Astrocyte of the spinal cord (primary cell): ENCODE measurements at places on chromosomes 3 and 15.

GRCh38 chr3:188051801-188052168 is 102.2 kb upstream of the LPP start:
- DNase-seq = no peak

- DNase-seq = no peak
Observed at GRCh38 chr3:9379327-9379726, 16.5 kb downstream of the THUMPD3 start.

DNA sequence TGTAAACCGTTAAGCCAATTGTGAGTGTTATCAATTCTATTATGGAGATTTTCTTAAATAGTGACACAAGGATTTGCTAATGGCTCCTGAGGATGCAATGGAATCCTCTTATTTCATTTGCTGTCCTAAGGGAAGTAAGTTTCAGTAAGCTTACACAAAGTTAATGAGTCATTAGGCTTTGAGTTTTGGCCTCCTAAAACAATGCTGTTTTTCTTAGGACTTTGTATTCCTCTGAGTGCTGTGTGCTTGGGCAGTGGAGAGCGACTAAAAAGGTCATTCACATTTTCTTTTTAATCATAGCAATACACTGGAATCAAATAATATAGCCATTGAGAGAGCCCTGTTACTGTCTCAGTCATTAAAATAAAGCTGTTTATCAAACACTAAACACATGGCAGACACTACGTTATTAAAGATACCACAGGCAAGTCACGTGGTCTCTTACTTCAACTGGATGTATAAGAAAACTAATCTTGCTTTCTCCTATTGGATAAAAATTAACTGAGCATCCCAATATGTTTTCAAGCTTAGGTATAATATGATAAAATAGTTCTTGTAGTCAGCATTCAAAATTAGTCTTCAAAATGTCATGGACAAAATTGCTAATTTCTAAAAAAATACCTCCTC is 290.8 kb downstream of the NLGN1 start:
- peak; percentile 29 for DNase-seq

DNA sequence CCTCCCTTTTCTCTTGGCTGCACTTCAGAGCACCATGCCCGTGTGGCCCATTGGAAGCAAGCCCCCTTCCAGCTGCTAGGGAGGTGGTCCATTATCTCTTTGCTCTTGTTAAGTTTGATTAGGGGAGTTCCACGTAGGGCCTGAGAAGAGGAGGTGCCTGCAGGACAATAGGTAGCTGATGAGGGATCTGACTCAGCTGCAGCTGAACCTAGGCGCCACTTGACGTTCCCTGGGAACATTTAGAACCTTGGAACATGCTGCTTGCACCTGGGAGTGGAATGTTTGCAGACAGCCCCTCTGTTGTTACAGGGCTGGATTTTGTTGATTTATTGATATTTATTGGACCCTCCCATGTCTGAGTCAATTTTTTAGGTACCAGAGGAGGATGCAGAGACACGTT is 4.7 kb downstream of the SMAD3 start:
- DNase-seq = no peak

DNA sequence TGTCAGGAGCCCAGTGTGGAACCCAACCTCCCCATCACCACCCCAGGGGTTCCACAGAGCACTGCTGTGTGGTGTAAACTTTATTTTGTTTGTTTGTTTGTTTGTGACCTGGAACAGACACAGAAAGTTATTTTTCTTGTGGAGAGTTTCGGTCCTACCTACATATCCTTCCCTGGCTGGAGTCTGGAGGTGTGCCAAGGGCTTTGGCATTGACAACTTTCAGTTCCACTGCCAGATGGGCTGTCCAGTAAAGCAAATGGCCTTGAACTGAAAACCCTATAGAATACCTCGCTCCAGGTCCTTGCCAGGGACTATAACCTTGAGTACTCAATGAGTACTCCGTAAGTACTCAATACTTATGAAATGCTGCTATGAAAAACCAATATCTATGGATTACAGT is 103.5 kb downstream of the MITF start:
- no peak for DNase-seq

DNA sequence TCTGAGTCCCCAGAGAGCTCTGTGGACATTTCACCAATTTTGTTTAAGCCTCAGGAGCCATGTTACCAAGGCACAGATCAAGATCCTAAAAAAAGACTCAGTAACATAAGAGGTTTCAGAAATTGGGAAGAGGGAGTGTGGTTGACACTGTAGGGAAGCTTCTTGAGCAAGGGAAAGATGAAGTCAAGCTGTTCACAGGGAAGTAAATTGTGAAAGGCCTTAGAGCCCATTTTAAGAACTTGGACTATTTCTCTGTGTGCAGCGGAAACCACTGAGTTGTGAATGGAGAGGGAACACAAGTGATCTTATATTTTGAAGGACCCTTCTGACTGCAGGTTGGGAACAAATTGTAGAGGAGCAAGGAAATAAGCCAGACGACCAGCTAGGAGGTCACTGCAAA is 18.7 kb downstream of the BCL2A1 start:
- no peak for DNase-seq

- no peak for DNase-seq
Observed at GRCh38 chr3:100899440-100900091, 93.7 kb downstream of the ABI3BP start.

GRCh38 chr3:59632760-59633573 is 583.1 kb upstream of the CFAP20DC start:
- peak; percentile 6 for DNase-seq
